ENCODE measurements at places on chromosomes 1 and 21. TPM values are rescaled to one million over a fixed set of nuclear protein-coding genes. Genes with fewer than 3 reads are reported as not detected.

DNA sequence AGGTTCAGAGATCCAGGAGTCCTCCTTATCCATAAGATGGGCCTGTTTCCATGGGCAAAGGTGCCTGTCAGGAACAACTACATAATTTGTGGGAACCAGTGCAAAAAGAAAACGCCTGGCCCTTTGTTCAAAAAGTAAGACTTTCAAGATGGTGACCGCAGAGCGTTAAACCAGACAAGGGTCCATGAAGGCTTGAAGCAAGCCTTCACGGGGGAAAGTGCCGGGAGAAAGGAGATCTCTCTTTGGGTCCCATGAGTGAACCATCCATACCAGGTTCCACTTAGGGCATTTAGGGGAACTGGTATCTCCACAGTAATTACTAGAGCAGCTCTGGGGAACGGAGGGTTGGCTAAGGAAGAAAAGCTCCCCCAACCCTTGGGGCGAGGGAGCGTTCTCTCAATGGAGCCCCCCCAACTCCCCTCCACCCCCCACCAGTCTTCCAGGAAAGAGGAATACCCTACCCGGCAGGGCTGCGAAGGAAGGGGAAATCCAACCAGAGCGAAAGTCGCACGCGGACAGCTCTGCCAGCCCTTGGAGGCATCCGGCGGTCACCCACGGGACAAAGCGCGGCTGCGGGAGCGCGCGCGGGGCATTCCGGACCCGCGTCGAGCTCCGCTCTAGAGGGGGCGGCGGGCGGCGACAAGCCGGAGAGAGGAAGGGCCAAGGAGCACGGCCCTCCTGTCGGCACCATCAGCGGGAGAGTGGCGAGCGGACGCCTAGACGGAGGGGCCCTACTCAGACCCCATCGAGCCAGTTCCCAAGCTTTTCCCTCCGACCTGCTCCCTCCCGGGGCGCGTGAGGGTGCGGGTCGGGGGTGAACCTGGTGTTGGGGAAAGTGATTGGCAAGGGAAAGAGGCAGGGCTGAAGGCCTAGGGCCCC lies 687 bp upstream of the RASSF5 start:
- DNase-seq = no peak

DNA sequence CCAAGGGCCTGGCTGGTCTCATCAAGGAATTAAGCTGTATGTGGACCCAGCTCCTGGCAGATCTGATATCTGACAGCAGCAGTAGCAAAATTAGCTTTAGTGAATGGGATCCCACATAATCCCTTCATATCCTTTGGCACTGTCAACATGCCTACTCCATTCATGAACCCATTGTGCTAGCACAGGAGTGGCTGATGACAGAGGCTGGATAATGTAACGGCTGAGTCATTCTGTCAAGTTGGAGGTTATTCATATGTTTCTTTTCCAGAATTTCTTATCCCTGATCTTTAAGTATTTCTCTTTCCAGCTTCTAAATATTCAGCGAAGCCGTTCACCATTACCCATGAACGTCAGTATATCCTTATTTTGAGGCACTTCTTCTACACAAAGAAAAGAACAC lies 84.3 kb downstream of the EXTL2 start:
- DNase-seq = peak; percentile 21

DNA sequence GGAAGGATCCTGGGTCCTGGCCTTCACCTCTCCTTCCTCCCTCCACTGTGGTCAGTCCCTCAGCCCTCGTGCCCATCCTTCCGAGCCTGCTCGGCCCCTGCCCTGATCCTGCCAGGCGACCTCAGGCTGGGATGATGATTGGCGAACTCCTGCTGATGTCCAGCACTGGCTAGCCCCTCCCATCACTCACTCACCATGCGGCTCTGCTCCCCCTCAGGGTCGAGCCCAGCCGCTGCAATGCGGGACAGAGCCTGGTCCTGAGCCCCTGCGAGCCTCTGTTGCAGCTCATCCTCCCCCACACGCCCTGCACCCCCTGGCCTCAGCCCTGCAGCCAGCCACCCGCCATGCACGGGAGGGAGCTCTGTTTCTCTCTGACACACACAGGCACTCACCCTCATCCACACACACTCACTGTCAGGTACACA lies 100.2 kb downstream of the DMRTB1 start:
- no peak for DNase-seq

- DNase-seq = no peak
These were observed 2.7 kb downstream of the DDX20 start for GRCh38 chr1:111758373-111758772.

- DNase-seq = peak; percentile 61
These were observed 729 bp downstream of the APP start for GRCh38 chr21:26169611-26170470.

DNA sequence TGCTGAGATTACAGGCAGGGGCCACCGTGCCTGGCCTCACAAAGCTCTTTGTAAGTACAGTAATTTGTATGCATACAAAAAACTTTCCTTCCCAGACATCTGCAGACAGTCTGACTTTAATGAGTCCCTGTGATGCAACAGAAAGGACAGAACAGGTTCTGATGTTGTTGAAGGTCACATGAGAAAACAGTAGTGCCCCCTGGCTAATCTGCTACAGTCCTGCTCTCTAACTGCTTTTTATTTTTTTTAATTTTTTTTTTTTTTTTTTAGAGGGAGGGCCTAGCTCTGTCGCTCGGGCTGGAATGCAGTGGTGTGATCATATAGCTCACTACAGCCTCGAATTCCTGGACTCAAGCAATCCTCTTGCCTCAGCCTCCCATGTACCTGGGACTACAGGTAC lies 36.7 kb downstream of the ACBD3 start:
- no peak for DNase-seq

DNA sequence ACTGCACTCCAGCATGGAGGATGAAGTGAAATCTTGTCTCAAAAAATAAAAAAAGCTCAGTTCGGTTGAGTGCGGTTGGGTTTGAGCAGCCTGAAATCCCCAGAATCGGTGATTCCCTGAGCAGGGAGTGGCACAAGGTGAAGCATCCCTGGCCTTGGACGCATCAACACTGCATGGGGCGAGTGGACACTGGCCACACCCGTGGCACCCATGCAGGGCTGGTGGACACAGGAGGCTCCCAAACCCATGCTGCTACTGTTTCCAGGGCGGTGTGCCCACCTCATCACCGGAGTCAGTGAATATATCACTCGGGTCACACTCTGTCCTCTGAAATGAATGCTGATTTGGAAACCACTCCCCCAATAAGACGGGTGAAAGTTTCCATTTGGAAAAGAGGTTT lies 53.4 kb upstream of the ACTRT2 start:
- no peak for DNase-seq

DNA sequence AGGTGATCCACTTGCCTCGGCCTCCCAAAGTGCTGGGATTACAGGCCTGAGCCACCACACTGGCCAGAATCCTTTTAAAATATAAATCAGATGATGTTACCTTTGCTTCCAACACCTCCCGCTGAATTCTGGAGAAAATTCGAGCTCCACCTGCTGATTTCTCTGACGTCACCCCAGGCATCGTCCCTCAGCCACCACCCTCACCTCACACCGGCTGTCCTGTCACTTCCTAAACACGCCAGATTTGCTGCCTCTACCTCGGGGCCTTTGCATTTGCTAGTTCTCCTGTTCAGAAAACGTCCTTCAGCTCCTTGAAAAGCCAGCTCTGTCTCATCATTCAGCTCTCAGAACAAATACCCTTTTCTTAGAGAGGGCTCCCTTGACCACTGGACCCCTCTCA lies 57.9 kb downstream of the FBXO2 start:
- no peak for DNase-seq

GRCh38 chr1:18752409-18752808 lies 107.1 kb downstream of the TAS1R2 start:
- DNase-seq = no peak

Gene EXO1
- total RNA-seq = 8.4 TPM

Gene BEND5
- total RNA-seq = 0.51 TPM
